ENCODE measurements at places on chromosomes 4 and X.

DNA sequence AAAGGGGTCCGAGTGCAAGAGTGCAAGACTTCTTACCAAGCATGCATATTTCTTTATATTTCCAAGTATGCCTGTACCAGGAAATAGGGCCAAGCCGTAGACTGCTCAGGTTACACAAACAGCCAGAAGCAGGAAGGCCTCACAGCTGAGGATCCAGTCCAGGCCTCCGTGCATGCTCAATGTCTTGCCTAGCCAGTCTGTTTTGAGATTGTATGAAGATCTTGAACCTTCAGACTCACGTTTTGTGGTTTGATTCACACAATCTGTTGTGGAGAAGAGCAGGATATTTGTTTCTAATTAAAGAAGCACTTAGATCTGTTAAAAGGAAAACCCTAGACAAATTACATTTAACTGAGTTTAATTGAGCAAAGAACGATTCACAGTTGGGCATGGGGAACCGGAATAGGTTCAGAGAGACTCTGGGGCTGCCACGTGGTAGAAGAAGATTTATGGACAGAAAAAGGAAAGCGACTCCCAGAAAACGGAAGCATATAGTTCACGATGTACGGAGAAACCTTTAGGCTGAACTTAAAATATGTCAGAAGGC lies 1.2 kb downstream of the MGST2 start:
- peak; percentile 78 for DNase-seq

GRCh38 chr4:66736606-66737005 lies 808.7 kb downstream of the CENPC start:
- DNase-seq, result no peak

DNA sequence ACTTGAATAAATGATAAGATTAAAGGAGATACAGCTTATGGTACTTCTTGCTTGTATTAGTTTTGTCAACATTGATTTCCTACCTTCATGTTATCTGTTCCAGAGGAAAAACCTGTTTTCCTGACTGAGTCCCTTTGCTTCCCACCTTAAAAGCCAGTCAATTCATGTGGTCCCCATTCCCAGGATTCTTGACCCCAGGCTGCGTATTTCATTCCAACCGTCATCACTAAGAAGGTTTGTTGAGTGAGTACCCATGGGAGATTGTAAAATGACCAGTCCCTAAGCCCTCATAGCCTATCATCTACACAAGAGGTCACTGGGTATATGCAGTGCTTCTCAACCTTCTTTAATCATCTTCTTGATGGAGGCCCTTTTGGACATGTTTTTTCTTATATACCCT lies 52.2 kb downstream of the BEX3 start:
- DNase-seq, result no peak

DNA sequence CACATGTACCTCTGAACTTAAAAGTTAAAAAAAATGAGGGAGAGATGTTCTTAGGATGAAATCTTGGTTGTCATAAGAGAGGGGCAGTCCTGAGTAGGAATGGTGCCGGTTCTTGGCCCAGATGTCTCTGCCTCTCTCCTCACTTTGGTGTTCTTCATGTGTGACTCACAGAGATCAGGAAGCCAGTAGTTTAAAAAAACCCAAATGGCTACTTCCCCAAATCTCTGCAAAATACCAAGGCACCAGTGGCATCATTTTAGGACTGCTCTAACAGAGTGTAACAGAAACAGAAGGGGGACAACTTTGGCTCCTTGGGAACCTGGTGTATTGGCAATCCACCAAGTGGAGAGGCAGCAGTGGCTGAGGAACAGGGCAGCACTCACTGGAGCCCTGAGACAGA lies 116.8 kb downstream of the SCD5 start:
- no peak for DNase-seq

GRCh38 chr4:145093638-145094037 lies 4.4 kb downstream of the ANAPC10 start:
- no peak for DNase-seq

GRCh38 chrX:48834383-48834709 lies 1.1 kb downstream of the PCSK1N start:
- DNase-seq, result no peak

- no peak for DNase-seq
Measured at GRCh38 chr4:127261476-127261875, 371.3 kb upstream of the INTU start.

GRCh38 chrX:47198026-47198686 lies 4.5 kb downstream of the UBA1 start:
- no peak for DNase-seq

- no peak for DNase-seq
Measured at GRCh38 chrX:13198762-13199064, 121.1 kb downstream of the ATXN3L start.

DNA sequence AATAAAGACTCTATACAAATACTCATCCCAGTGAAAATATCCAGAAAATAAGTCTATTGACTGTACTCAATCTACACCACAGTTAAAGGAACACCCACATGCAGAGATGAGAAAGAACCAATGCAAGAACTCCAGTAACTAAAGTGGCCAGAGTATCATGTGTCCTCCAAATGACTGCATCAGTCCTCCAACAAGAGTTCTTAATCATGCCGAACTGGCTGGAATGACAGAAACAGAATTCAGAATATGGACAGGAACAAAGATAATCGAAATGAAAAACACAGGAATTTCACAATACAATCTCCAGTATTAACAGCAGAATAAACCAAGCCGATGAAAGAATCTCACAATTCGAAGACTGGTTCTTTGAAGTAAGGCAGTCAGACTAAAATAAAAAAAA lies 210.3 kb downstream of the TBCK start:
- DNase-seq, result no peak

GRCh38 chr4:151524610-151525009 lies 115.6 kb downstream of the FHIP1A start:
- no peak for DNase-seq

DNA sequence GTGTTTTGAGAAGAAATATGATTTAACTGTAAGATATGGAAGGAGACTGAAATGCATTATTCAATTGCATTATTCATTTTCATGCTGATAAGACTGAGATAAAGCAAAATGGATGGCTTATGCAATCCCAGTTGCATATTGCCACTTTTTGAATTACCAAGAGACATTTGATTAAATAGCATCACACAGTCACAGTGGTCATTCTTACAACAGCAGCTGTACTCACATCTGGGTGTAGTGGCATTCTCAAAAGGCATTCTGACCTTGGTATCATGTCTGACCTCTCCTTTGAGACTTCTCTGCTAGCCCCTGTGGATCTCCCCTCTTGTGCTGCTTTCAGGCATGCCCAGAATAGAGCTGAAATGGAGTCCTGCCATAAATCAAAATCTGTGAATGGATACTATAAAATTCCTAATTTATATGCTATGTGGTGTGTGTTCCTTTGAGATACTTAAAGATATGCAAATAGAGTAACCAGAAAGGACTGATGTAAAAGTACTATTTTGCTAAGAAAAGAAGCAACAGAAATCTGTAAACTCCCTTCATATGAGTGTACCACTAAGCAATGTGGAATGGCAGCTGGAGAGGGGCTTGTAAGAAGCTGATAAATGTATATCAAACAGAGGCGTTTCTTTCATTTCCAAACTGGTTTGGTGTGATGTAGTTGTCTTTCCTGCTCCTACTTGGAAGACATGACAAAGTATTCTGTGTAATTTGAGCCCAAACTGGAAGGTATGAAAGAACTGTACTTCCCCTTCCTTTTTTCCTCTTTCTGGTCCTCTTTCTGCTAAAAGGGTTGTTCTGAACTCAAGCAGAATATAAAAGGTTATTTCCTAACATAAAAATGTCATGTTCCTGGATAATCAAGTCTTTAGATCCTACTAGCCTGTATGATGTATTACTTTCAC lies 25.4 kb upstream of the METAP1 start:
- DNase-seq, result no peak

- DNase-seq, result peak; percentile 91
Measured at GRCh38 chr4:6974138-6974848, 64.7 kb downstream of the TBC1D14 start.

DNA sequence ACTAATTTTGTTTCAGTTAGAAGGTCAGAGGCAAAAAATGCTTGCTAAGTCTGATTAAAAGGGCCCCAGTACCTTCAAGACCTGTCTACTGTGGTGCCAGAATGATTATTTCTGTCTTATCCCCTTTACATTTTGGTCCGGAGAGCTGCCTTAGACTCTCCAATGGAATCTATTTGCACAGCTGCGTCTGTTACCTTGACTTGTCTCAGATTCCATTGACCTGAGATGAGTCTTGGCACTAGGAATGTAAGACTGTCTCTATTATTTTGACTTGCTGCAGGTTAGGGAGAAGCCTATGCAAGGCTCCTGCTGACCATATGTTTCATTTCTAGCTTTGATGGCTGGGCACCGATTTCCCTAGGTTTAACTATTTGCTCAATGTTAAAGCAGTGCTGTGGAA lies 457.6 kb downstream of the KCTD8 start:
- DNase-seq, result no peak

- DNase-seq, result peak; percentile 64
Measured at GRCh38 chr4:8939840-8940742, 68.5 kb upstream of the HMX1 start.

DNA sequence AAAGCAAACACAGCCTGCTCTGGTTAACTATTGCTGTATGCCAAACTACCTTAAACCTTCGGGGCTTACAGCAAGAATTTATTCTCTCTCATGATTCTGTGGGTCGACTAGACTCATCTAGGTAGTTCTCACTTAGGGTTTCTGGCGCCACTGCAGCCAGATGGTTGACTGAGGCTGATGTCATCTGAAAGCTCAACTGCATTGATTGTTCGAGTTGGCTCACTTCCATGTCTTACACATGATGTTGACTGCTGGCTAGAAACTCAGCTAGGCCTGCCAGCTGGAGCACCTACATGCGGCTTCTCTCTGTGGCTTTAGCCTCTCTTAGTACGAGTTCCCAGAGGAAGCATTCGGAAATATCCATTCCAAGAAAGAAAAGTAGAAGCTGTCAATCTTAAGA lies 103.2 kb downstream of the SRPX start:
- peak; percentile 18 for DNase-seq

DNA sequence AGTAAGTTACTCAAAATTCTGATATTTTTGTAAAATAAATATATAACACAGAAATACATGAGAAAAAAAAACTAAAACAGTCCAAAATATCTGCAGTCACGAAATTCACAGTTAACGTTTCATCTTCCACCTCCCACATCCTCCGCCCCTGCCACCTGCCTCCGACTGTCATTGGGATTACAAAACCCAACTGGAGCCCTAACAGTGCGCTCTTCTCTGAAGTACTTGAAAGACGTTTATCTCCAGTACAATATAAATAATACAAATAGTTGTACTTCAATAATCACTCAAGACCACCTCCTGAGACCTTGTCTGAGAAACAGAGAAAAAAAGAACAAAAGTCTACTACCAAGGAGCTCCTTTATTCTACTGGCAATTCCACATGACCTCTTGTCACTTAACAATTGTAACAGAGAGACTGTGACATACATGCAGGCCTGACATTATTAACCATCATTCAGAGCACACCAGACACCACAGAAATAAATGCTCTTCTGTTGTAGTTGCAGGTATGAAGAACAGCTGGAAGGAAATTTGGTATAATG lies 280.6 kb downstream of the PPP3CA start:
- DNase-seq, result no peak

DNA sequence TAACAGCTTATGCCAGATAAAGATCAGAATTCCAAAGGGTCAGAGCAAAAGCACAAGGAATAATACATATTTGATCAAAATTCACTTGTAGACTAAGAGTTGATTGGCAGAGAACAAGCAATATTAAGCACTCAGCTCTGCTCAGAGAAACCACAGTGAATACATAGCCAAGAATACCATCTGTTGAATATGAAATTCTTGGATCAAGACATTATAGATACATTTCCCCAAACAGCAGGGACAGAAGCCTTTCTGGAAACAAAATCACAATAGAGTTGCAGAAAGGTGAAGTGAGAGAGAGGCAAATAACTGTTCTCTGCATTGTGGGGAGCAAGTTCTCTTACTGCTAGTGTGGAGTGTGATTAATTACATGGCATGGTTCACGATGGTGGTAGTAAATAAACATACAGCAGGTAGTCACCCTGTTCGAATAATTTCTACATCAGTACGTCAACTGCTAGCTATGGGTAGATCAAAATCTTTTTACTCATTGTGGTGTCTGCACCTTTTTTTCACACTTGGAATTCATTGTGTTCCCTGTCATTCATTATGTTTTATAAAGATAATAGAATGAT lies 366.7 kb downstream of the PCDH7 start:
- DNase-seq, result no peak

- DNase-seq, result no peak
Measured at GRCh38 chr4:131052646-131053045, 1956.7 kb downstream of the C4orf33 start.

DNA sequence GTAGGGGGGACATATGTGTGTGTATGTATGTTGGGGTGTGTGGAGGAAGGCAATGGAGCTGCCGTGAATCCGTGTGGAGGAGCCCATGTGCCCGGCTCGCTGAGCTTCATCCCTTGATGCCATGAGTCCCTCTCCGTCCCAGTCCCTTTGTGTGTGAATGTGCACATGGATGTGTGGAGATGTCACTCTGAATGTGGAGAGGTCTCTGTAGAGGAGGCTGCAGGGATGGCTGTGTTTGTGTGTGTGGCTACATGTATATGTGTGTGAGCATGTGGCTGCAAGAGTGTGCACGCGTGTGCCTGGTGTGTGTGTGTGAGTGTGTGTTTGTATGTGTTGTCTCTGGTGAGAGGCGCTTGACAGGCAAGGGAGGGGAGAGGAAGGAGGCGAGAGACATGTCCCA lies 1.3 kb downstream of the DLG3 start:
- DNase-seq, result no peak
